ENCODE measurements at places on chromosomes 16 and 17. TPM values are rescaled to one million over a fixed set of nuclear protein-coding genes. Genes with fewer than 3 reads are reported as not detected.

- DNase-seq: no peak
These were observed 66.3 kb upstream of the DOC2B start for GRCh38 chr17:247767-248166.

- peak; percentile 73 for DNase-seq
These were observed 27.7 kb upstream of the DHRS7B start for GRCh38 chr17:21098934-21099689.

- DNase-seq: no peak
These were observed 24.9 kb upstream of the BEAN1 start for GRCh38 chr16:66402166-66402565.

EVPL gene
- 0.35 TPM for polyA plus RNA-seq
